SJSA1 (cell line): ENCODE measurements at places on chromosomes 5 and 9. TPM values are rescaled to one million over a fixed set of nuclear protein-coding genes. Genes with fewer than 3 reads are reported as not detected.

ANKRD18A gene
- total RNA-seq, result not detected in 2 replicates

TPRN gene
- total RNA-seq, result 6.0 and 6.1 TPM in 2 replicates

GZMA gene
- not detected in 2 replicates for total RNA-seq

SCGB3A2 gene
- not detected in 2 replicates for total RNA-seq

CNTNAP3B gene
- total RNA-seq, result 0.06 TPM in 1 of 2 replicates, not detected in the other

CREB3 gene
- total RNA-seq, result 39.2 and 86.7 TPM in 2 replicates

MRPS27 gene
- 55.3 and 57.3 TPM in 2 replicates for total RNA-seq

CATSPER3 gene
- total RNA-seq, result 0.08 and 1.3 TPM in 2 replicates

PCDHGA3 gene
- 0.26 TPM in 1 of 2 replicates, not detected in the other for total RNA-seq

TEX48 gene
- total RNA-seq, result not detected in 2 replicates

STARD4 gene
- total RNA-seq, result 38.9 and 53.9 TPM in 2 replicates

PCDHB5 gene
- total RNA-seq, result 25.2 and 27.3 TPM in 2 replicates

GABRA6 gene
- total RNA-seq, result not detected in 2 replicates

SLC6A19 gene
- total RNA-seq, result 0.03 TPM in 1 of 2 replicates, not detected in the other

EIF4EBP3 gene
- 1.4 TPM in 1 of 2 replicates, not detected in the other for total RNA-seq

SWI5 gene
- 25.4 and 26.7 TPM in 2 replicates for total RNA-seq

FRRS1L gene
- total RNA-seq, result not detected in 2 replicates

NR4A3 gene
- total RNA-seq, result 0.24 TPM in 1 of 2 replicates, not detected in the other

IFNA21 gene
- total RNA-seq, result not detected in 2 replicates

CEL gene
- 0.61 TPM in 1 of 2 replicates, not detected in the other for total RNA-seq

FAM120A gene
- 41.9 and 73.3 TPM in 2 replicates for total RNA-seq

IL11RA gene
- 16.4 and 34.4 TPM in 2 replicates for total RNA-seq

NXNL2 gene
- total RNA-seq, result 0.68 and 1.1 TPM in 2 replicates

IRF1 gene
- 16.0 and 18.4 TPM in 2 replicates for total RNA-seq

OSTF1 gene
- total RNA-seq, result 40.2 and 54.9 TPM in 2 replicates

RGMB gene
- 30.4 and 39.2 TPM in 2 replicates for total RNA-seq

TTC1 gene
- total RNA-seq, result 97.9 and 101 TPM in 2 replicates

TPM2 gene
- total RNA-seq, result 823 and 1,421 TPM in 2 replicates

PPP2R2B gene
- total RNA-seq, result 0.13 TPM in 1 of 2 replicates, not detected in the other

SLC36A2 gene
- total RNA-seq, result not detected in 2 replicates

ANKRD20A1 gene
- not detected in 2 replicates for total RNA-seq

GPR150 gene
- total RNA-seq, result 0.18 TPM in 1 of 2 replicates, not detected in the other

ABO gene
- total RNA-seq, result not detected in 2 replicates

TLE1 gene
- 11.3 and 22.0 TPM in 2 replicates for total RNA-seq

CBY3 gene
- not detected in 2 replicates for total RNA-seq

IL4 gene
- not detected in 2 replicates for total RNA-seq

SLC6A3 gene
- total RNA-seq, result not detected in 2 replicates
